ENCODE measurements at places on chromosomes 1 and 21.

DNA sequence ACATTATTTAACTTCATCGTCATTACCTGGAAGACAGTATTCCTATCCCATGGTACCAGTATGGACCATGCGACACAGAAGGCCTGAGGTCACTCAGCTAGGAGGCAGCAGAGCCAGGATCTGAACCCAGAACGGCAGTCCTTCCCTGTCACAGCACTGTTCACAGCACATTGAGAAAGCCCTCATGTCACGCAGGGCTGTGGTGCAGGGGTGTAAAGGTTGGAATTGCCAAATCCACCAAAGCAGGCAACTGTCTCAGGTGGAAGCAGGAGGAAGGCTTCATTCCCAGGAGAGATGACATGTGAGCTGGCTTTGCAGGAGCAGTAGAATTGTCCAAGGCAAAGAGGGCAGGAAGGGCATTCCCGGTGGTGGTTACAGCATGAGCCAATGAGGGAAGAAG is 9.9 kb upstream of the TTC22 start:
- no peak for DNase-seq

DNA sequence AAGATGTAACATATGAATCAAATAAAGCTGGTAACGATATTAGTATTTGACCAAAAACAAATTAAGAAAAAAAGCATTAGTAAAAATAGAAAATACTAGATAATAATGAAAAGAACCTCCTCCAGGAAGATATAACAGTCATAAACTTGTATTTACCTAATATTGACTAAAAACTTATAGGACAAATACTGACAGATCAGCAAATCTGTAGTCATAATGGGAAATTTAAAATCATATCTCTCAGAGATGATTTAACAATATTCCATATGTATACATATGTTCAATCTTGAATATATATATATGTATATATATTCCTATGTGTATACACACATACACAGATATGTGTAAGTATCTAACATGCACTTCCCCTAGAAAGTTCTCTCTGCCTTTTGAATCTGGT is 52.0 kb upstream of the FGGY start:
- no peak for DNase-seq

DNA sequence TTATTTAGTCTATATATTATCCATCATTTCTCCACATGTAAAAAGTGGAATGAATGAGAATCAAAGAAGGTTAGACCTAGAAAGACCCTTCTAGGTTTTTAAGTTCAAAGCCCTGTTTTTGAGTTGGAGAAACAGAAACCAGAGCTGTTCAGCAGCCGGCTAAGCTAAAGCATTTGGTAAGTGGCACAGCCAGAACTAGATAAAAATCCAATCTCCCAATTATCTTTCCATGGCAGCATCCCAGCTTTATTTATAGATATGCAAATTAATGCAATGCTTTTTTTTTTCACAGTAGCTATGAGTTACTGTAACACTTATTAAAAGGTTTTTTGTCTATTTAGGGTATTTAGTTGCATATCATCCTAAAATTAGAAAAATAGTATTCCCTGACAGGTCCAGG is 85.1 kb downstream of the NIBAN1 start:
- DNase-seq: no peak

DNA sequence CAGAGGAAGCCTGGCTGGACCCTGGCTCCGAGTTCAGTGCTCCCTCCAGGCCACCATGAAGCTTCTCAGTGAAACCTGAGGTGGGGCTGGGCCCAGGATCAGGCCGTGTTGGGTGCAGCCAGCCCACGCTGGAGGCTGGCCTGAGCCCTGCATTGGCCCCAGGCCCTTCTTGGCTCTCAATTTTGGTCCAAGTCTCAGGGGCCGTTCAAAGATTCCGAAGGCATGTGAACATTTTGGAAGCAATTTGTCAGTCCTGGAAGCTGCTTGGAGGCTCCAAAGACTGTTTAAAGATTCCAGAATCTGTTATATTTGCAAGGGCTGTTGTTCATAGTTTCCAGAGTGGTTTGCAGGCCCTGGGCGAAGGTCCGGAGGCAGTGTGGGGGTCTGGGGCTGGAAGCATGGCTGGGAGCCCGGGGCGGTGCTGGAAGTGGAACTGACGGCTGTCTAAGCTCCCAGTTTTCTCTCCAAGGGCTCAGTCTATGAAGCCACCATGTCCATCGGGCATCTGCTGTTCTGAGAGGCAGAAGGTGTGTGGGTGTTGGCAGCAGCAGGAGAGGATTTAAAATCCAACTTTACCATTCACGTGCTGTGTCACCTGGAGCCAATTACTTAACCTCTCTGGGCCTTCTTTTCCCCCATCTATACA is 104.9 kb downstream of the EPHB2 start:
- DNase-seq: no peak

DNA sequence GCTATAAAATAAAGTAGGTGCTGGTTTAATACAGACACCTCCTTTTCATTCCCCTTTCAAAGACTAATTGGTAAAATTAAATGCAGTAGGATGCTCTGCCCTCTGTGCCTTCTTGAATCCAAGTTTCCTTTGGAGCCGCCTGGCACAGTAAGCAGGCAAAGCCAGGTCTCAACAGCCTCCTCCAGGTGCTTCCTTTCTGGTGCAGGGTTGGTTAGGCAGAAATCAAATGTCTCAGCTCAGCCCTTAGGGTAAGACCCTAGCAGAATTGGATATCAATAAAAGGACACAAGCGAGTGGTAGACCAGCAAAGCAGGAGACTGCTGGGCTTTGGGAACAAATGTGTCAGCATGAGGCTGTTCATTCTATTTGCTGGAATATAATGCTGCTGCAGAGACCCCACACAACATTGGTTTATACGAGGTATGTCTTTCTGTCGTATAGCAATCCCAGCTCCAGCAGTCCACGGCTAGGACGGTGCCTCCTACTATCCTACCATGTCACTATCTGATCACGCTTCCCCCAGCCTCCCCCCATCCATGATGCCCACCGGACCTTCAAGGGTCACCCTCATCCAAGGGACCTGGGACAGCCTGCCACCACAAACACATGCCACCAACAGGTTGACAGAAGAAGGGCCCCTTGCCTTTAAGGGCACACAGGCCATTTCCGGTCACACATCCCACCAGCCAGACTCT is 58.4 kb downstream of the CAPN2 start:
- DNase-seq: no peak

- DNase-seq: peak; percentile 25
Measured at GRCh38 chr1:117014209-117014608, 12.6 kb downstream of the CD101 start.

DNA sequence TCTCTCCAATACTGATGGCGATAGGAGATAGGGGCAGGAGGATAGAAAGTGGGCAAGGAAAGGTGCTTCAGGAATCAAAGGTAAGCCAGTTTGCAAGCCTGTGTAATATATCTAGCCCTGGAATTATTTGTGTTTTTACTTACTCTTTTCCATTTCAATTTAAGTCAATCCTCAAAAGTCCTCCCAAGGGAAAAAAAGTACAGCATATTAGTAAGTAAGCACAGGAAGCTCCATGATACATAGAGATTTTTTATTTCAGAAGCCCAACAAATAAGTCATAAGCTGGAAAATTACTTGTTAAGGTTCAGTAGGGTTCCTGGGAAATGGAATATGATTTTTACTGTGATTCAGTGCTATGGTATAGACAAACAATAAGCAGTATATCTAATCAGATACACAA is 337.7 kb upstream of the DUSP10 start:
- no peak for DNase-seq

DNA sequence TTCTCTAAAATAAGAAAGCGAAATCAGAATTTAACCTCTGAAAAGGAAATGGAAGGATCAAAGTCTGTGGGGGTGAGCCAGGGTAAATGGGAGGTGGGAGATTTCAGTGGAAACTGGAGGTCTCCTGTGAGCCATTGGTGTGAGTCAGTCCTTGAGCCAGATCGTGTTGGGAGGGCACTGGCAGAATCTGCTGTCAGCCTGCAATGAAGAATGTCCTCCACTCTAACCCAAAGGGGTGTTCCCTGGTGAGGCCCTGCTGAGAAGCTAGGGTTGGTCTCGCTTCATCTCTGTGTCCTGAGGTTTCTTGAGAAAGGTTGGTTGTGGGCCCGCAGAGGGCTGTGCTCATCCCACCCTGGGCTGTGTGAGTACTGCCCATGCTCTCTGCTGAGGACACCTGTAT is 2.4 kb downstream of the QSOX1 start:
- DNase-seq: no peak

- no peak for DNase-seq
Measured at GRCh38 chr1:230548997-230549396, 93.3 kb upstream of the COG2 start.

DNA sequence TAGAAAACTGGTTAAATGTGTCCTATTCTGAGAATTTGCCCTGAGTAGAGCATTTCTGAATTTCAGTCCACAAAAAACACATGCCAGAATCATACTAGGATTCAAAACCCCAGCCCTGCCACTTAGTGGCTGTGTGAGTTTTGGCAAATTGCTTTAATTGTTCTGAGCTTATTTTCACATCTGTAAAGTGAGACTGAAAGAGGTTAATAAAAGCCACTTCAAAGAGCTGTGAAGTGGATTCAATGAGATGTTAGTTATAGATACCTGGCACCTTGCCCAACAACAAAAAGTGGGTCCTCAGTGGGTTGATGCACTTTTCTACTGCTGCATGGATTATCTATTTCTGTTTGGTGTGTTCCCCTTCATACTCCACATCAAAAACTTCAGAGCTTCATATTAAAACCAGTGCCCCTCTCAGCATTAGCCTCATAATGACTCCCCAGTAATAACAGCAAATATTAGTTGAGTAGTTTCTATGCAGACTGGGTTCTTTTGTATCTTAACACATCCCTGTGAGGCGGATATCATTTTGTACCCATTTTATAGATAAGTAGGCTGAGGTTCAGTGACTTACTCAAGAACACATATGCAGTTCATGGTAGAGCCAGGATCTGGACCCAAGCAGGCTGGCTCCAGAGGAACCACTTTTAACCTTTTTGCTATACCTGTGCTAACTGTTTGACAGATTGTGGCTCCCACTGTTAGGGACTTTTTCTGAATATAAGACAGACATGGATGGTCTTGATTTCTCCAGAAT is 14.2 kb upstream of the ADORA3 start:
- DNase-seq: no peak

- DNase-seq: no peak
Measured at GRCh38 chr1:231318568-231318967, 19.1 kb downstream of the EXOC8 start.

DNA sequence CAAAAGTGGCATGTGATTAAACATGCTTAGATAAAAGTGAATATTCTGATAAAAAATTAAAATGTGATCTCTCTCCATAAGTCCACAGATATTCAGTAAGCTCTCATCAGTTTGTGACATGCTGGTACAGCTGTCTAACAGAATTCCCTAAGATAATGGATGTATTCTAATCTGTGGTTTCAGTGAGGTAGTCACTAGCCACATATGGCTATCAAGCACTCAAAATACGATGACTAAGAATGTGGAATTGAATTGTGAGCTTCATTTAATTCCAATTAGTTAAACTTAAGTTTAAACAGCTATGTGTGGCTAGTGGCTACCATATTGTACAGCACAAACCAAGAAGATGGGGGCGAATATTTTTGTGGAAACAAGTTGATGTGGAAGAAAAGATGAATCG is 4.1 kb upstream of the REG4 start:
- DNase-seq: no peak

GRCh38 chr1:59596432-59596831 is 218.3 kb upstream of the HOOK1 start:
- DNase-seq: no peak

DNA sequence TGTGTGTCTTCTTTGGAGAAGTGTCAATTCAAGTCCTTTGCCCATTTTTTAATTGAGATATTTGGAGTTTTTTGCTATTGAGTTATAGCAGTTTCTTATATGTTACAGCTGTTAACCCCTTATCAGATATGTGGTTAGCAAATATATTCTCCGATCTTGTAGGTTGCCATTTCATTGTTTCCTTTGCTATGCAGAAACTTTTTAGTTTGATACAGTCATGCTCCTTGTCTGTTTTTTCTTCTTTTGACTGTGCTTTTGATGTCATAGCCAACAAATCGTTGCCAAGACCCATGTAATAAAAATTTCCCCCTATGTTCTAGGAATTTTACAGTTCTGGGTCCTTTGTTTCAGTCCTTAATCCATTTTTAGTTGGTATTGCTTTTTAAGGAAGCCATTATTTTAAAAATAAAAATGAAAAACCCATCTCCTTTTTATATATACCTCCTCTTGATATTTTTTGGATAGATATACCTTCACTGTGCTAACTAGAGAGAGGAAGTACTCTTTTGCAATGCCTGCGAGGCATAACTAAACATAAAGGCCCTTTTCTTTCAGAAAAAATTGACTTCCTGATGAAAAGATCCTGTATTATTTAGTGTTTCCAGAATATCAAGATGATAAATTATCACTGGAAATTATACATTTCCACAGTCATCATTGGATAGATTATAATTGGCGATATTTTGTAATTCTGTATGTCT is 127.8 kb downstream of the HS2ST1 start:
- no peak for DNase-seq

DNA sequence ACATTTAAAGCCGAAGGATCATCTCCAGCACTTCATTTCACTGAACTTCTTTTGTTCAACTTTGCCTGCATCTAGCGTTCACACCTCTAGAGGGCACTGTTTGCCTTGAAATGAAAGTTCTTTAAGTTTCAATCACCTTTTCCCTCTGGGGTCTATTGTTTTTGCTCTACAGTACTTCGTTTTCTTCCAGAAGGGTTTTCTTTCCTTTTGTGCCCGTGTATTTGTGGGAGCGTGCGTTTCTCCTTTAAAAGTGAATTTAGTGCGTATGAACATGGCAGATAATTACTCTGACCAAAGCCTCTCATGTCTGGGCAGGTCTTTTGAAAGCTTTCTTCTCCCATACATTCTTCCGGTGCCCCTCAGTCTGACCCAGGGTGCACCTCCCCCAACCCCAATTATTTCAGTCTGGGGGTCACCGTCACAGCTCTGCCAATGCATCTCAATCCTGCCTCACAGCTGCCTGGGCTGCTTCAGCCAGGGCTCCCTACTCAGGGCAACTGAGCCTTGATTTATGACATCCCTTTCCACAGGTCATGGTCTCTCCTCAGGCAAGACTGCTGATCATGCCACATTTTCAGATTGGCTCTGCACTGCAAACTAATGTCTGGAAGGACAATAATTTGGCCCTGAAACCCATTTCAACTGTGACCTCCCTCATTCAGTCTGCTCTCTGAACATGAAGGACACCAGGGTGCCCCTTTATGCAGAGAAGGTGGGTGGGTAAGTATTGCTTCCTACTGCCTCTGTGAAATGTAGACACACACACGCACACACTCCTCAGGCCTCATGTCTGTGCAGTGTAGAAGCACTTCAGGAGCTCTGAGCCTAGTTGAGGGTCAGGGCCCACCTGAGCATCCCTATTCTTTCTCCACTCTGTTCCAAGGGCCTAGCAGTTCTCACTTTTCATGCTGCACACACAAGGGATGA is 88.6 kb downstream of the NUF2 start:
- DNase-seq: peak; percentile 36

All from urothelium cell line (cell line).